IMR-90 (cell line): ENCODE measurements at places on chromosomes 11 and 22. TPM values are rescaled to one million over a fixed set of nuclear protein-coding genes. Genes with fewer than 3 reads are reported as not detected.
A peak's percentile ranks its signal among the peaks of the same experiment; 100 is the strongest.

ROBO4 gene
- 0.56 and 0.72 TPM in 2 replicates for total RNA-seq

DNA sequence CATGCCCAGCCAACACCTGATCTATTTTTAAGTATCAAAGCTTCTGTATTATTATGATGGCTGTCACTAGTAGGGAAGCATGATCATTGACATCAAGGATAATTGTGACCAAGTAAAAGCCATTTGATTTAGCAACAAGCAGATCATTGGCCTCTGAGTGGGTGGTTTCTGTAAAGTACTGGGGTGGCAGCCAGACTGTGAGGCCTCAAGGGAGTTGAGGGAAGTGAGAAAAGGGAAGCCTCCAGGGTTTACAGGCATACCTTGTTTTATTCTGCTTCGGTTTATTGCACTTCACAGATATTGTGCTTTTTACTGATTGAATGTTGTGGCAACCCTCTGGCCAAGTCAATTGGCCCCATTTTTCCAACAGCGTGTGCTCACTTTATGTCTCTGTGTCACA is 60.1 kb downstream of the PRR5L start:
- H3K27ac ChIP-seq = no peak overlapping the region
- H3K27me3 ChIP-seq = peaks cover 5% of the 10 kb centered on the region; the same call in 1 of the 2 replicates
- H3K36me3 ChIP-seq = no peaks in the 10 kb centered on the region
- peaks cover 7% of the 10 kb centered on the region for H3K4me1 ChIP-seq
- H3K4me3 ChIP-seq = no peak overlapping the region

DNA sequence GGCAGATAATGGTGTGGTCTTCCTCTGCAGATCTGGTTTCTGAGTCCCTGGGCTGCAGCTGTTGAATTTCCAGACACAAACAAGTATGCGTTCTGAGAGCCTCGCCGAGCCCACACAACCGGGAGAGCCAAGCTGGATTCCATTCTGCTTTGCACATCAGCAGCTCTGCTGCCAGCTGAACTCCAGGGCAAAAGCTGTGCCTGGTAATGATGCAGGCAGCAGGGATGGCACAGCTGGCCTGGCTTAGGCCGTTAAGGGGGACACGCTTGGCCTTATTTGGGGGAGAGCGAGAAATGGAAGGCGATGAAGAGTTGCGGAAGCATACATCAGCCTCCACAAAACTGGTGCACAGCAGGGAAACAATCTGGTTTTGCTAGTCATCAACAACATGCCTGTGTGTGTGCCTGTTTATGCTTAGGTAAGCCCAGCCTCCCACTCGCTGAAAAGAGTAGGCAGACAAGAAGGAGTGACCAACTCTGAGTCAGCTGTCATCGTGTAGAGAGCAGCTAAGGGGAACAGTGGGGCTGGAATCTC is 25.1 kb downstream of the ADAMTS8 start:
- H3K4me3 ChIP-seq = peak overlapping the region; percentile 4; the same call in 1 of the 2 replicates
- peak; percentile 97 for DNase-seq
- H3K36me3 ChIP-seq = peaks cover 2% of the 10 kb centered on the region; the same call in 1 of the 2 replicates
- peak overlapping the region; percentile 96 for H3K27ac ChIP-seq

DNA sequence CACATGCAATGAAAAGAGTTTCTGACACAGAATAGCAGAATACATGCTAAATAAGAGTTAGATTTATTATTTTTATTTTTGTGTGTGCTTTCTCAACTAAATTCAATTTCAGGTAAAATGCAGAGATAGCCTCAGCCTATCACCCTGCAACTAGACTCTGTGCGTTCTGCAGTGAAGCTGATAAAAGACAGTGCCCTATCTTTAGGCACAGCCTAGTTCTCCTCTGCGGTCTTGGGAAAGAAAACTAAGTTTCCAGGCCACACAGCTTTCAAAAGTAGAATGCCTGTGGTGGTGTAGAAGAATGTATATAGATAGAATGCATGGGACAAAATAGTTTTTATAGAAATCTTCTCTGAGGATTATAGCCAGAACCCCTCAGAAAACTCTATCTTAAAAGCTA is 12.0 kb upstream of the MMP1 start:
- no peak overlapping the region for H3K4me3 ChIP-seq
- no peaks in the 10 kb centered on the region for H3K36me3 ChIP-seq
- peaks cover 3% of the 10 kb centered on the region for H3K27me3 ChIP-seq
- no peak for DNase-seq
- H3K27ac ChIP-seq = no peak overlapping the region
- H3K4me1 ChIP-seq = no peaks in the 10 kb centered on the region
